ENCODE measurements at places on chromosomes 11 and 22.

- peak; percentile 72 for DNase-seq
These were observed 10.4 kb upstream of the C1QTNF6 start for GRCh38 chr22:37198258-37199102.

GRCh38 chr11:43924112-43924855 is 18.2 kb upstream of the C11orf96 start:
- no peak for DNase-seq

- peak; percentile 54 for DNase-seq
These were observed 3.9 kb downstream of the MAML2 start for GRCh38 chr11:96338910-96339705.

- DNase-seq = no peak
These were observed 7.7 kb downstream of the CD44 start for GRCh38 chr11:35146711-35147110.

- DNase-seq = peak; percentile 71
These were observed 5.2 kb upstream of the PTGDR2 start for GRCh38 chr11:60860943-60861342.

DNA sequence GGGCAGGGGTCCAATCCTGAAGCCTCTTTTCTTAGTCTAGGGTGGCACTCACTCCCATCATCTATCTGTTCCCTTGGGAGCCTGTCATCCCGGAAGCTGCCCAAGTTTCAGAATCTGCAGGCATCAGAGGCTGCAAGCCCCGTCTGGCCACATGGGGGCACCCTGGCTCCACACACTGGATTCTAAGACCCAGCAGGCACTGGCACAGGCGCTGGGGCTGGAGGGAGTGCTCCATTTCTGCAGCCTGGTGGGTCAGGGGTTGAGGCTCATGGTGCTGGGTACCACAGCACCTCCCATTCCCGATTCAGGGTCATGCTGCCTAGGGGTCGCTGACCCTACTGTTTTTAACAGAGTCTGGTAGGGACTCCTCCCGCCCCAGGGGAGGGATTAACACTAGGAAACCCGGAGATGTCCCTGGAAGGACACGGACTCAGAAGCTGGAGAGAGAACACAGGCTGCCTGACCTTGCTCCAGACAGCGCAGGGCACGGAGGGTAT is 243.9 kb upstream of the SYN3 start:
- peak; percentile 70 for DNase-seq

DNA sequence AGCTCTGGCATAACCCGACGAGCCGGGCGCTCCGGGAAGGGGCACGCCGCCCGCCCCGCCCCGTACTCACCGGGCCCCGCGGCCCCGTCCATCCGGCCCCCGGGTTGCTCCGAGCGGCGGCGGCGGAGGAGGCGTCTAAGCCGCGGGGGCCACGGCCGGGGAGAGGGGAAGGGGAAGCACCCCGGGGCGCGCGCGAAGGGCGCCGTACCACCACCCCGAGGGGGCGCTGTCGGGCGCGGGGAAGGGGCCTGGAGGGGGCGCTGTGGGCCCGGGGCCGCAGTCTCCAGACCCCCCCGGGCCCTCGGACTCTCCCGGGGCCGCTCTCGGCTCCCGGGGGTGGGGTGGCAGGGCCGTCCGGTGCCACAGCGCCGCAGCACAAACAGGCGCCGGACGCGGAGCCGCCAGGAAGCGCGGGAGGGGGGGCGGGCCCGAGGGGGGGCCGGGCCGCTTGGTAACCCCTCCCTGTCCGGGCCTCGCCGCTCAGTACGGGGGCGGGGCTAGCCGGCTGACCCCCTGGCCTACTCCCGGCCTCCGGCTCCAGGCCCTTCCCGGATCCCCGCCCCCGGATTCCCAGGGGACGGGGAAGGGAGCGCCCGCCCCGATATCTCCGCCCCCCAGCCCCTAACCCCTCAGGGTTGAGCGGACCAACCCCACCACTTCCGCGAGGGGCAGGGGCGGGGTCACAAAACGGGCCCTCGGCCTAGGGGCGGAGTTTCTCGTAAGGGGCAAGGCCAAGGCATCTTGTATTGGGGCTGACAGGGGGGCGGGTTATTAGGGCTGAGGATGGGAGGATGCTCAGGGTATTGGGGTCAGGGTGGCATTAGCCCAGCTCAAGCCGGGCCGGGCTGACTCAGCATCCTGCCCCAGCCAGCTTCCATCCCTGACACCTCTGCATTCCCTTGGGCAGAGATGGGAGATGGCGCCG is at the start of the genes EML3 and ROM1:
Gene EML3, minus strand, starts transcription at position 410 of the 925 bp plus-strand sequence. Its CDS starts 318 bp downstream, at position 92.
Gene ROM1, plus strand, starts transcription at position 892 of the 925 bp plus-strand sequence. Its CDS starts 25 bp downstream, at position 917.
- peak; percentile 88 for DNase-seq
